ENCODE measurements at places on chromosomes 2 and 18. TPM values are rescaled to one million over a fixed set of nuclear protein-coding genes. Genes with fewer than 3 reads are reported as not detected.

GRCh38 chr2:70823249-70823648 lies 2.9 kb upstream of the CLEC4F start:
- no peak overlapping the region for H3K4me3 ChIP-seq
- no peaks in the 10 kb centered on the region for H3K36me3 ChIP-seq
- H3K27ac ChIP-seq: no peak overlapping the region

- H3K4me3 ChIP-seq: no peak overlapping the region
- H3K27ac ChIP-seq: no peak overlapping the region
- H3K36me3 ChIP-seq: no peaks in the 10 kb centered on the region
- H3K4me1 ChIP-seq: peaks cover 22% of the 10 kb centered on the region
These were observed 145.7 kb upstream of the HDAC4 start for GRCh38 chr2:239546541-239546940.

GRCh38 chr2:238104691-238105371 lies 4.7 kb downstream of the ESPNL start:
- no peak for DNase-seq
- H3K36me3 ChIP-seq: no peaks in the 10 kb centered on the region
- no peak overlapping the region for H3K4me3 ChIP-seq
- no peak overlapping the region for H3K27ac ChIP-seq
- no peaks in the 10 kb centered on the region for H3K4me1 ChIP-seq

DNA sequence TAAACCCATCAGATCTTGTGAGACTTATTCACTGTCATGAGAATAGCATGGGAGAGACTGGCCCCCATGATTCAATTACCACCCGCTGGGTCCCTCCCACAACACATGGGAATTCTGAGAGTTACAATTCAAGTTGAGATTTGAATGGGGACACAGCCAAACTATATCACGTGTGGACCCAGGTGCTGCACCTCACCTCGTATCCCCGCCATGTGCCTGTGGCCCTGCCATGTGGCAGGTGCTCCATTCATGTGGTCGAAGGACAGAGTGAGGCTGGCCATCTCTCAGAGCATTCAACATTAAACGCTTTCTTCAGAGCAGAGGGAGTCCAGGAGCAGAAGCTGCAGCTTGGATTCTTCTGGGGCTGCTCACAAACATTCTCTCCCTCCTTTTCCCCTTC lies 32.3 kb downstream of the MROH2A start:
- no peak for DNase-seq
- H3K4me1 ChIP-seq: no peaks in the 10 kb centered on the region
- H3K4me3 ChIP-seq: no peak overlapping the region
- no peaks in the 10 kb centered on the region for H3K36me3 ChIP-seq
- H3K27ac ChIP-seq: no peak overlapping the region
- H3K27me3 ChIP-seq: peaks cover 8% of the 10 kb centered on the region

DNA sequence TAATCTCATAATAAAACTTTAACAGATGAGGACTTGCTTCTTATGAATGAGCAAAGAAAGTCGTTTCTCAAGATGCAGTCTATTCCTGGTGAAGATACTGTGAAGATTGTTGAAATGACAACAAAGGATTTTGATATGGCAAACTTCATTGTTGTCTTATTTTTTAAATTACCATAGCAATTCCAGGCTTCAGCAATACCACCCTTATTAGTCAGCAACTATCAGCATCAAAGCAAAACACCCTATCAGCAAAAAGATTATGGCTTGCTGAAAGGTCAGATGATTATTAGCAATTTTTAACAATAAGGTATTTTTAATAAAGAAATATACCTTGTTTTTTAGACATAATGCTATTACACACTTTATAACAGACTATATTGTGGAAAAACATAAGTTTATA lies 88.3 kb downstream of the COL5A2 start:
- no peak overlapping the region for H3K27ac ChIP-seq
- H3K27me3 ChIP-seq: no peaks in the 10 kb centered on the region
- H3K4me3 ChIP-seq: no peak overlapping the region
- H3K36me3 ChIP-seq: no peaks in the 10 kb centered on the region
- peaks cover 7% of the 10 kb centered on the region for H3K4me1 ChIP-seq
- DNase-seq: no peak

GRCh38 chr2:62071126-62071598 lies 124.8 kb upstream of the B3GNT2 start:
- H3K4me1 ChIP-seq: no peaks in the 10 kb centered on the region
- H3K27ac ChIP-seq: no peak overlapping the region
- DNase-seq: no peak
- H3K4me3 ChIP-seq: no peak overlapping the region

The PXDN gene
- polyA plus RNA-seq: 87.9 TPM

DNA sequence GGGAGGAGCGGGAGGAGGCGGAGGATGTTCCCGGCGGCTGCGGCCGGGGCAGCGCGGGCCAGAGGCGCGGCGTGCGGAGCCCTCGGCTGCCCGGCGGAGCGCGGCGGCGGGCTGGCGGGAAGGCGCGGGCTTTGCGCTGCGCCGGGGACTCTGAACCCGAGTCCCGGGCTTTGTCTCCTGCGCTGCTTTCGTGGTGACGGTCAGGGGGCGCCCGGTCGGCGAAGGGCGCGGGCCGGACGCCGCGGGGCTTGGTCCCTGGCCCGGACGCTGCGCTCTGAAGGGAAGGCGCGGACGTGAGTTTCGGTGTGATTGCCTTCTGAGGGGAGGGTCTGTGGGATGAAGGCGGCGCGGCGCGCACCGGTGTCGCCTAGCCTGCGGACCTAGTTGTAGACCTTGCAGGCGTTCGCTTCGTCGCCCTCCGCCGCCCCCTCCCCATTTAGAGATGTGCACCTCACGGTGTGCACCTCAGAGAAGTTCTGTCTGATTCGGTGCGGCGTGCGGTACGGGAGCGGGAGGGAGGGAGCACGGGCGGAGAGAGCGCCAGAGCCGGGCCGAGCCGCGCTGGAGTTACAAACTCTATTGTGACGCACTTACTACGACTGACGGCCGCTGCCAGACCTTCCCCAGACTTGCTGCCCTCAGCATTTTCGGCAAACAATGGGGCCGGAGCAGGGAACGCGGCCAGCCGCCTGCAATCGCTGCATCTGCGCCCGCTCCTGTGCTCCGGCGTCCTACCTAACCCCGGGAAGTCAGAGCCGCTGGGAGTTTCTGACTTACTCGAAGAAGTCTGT lies 2.1 kb downstream of the BCL2L11 start:
- peaks cover 16% of the 10 kb centered on the region for H3K4me1 ChIP-seq
- no peaks in the 10 kb centered on the region for H3K36me3 ChIP-seq
- no peak for DNase-seq
- H3K27ac ChIP-seq: peak overlapping the region; percentile 58
- no peaks in the 10 kb centered on the region for H3K27me3 ChIP-seq

DNA sequence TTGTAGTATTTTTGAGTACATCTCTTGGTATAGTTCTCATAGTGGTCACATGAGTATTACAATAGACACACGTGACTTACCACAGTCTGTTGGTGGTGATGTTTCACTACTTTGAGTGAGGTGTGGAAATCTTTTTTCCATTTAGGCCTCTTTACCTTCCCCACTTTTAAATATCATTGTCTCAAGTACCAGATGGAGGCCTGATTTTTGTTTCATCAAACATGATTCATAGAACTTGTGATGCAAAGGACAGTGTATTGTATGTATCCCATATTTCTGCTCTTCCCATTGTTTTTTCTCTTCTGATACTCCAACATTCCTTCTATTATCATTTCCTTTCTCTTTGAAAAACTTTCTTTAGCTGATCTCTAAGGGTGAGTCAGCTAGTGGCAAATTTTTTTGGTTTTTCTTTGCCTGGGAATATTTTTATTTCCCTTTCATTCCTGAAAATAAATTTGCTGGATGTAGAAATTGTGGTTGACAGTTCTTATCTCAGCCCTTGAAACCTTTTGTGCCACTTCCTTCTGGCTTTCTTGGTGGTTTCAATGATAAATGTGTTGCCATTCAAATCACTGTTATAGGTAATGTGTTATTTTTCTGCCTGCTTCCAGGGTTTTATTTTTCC lies 32.8 kb downstream of the RFX8 start:
- H3K27me3 ChIP-seq: no peaks in the 10 kb centered on the region
- H3K36me3 ChIP-seq: no peaks in the 10 kb centered on the region
- H3K4me3 ChIP-seq: no peak overlapping the region
- peaks cover 29% of the 10 kb centered on the region for H3K4me1 ChIP-seq
- peak overlapping the region; percentile 76 for H3K27ac ChIP-seq

- H3K4me1 ChIP-seq: peaks cover 15% of the 10 kb centered on the region
- H3K27me3 ChIP-seq: peaks cover 6% of the 10 kb centered on the region
- DNase-seq: no peak
- H3K27ac ChIP-seq: no peak overlapping the region
- H3K36me3 ChIP-seq: no peaks in the 10 kb centered on the region
These were observed 699 bp upstream of the RAPGEF4 start for GRCh38 chr2:172734711-172735581.

DNA sequence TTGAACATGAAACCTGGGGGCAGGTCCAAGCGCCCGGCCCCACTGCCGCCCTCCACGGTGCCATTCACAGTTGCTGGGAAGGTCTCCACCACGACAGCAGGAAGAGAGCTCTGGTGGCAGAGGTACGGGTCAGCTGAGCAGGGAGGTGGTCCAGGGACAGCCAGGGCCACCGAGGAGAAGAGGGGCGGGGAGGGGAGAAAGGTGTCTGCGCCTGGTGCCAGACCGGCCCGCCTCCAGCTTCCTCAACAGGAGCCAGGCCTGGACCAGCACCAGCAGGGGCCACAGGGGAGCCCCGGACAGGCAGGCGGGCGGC lies 56.2 kb downstream of the BIN1 start:
- no peak overlapping the region for H3K27ac ChIP-seq
- no peak overlapping the region for H3K4me3 ChIP-seq
- no peaks in the 10 kb centered on the region for H3K27me3 ChIP-seq
- DNase-seq: no peak

The MERTK gene
- 0.14 TPM for polyA plus RNA-seq

- H3K27ac ChIP-seq: peak within 1 kb of the TSS; percentile 88
- H3K4me1 ChIP-seq: peaks cover 57% of the 10 kb centered on the region
- peaks cover 16% of the 10 kb centered on the region for H3K36me3 ChIP-seq
- H3K4me3 ChIP-seq: peak within 1 kb of the TSS; percentile 78
- DNase-seq: peak; percentile 87
These were observed at the start of gene SERPINB2 for GRCh38 chr18:63887424-63887823. Gene SERPINB2, plus strand, starts transcription at chr18:63887705. Its CDS starts 3,740 bp downstream, at chr18:63891445.

DNA sequence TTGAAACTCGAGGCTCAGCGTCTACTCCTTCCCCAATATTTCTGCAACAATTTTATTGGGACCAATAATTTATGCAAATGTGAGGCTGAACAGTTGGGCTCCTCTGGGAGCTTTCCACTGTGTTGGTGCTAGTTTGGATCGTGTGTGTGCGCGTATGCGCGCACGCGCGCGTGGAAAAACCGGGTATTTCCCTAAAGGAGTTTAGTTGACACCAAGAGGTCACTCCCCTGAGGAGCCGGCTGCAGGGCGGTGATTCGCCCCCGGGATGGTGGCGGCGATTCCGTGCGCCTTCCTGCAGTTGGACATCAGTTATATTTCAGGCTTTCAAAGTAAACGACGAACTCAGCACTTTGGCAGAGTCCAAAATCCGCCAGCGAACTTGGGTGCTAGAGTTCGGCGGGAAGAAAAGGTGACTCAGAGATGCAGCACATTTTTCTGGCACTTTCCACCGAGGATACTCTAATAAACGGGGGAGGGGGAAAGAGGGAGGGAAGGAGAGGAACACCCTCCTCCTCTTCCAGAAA lies 186.5 kb upstream of the FANCL start:
- no peaks in the 10 kb centered on the region for H3K36me3 ChIP-seq
- H3K27ac ChIP-seq: no peak overlapping the region
- DNase-seq: no peak
- peaks cover 23% of the 10 kb centered on the region for H3K27me3 ChIP-seq

The CELF4 gene
- polyA plus RNA-seq: not detected

DNA sequence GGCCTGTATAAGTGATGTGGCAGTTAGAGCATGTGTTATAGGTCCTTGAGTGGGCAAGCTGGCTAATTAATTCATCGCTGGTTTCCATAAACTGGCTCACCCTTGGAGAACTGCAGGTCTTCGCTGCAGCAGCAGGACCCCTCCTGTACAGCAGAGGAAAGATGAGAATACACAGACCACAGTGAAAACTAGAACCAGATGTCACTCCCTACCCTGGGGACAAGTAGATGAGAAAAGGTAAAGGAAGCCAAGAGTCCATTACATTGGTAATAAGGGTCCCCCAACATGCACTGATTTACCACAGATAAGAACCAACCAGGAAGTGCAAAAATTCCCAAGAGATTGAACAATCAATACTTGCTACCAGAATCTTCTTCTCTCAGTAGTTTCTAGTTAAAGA lies 415.6 kb upstream of the LYPD1 start:
- H3K27me3 ChIP-seq: no peaks in the 10 kb centered on the region
- H3K4me1 ChIP-seq: no peaks in the 10 kb centered on the region
- no peak overlapping the region for H3K27ac ChIP-seq
- H3K36me3 ChIP-seq: no peaks in the 10 kb centered on the region

GRCh38 chr2:16186661-16187481 lies 246.5 kb downstream of the MYCN start:
- H3K27ac ChIP-seq: no peak overlapping the region
- H3K27me3 ChIP-seq: no peaks in the 10 kb centered on the region
- DNase-seq: no peak
- no peaks in the 10 kb centered on the region for H3K36me3 ChIP-seq
- no peaks in the 10 kb centered on the region for H3K4me1 ChIP-seq

The CD8B gene
- polyA plus RNA-seq: not detected

DNA sequence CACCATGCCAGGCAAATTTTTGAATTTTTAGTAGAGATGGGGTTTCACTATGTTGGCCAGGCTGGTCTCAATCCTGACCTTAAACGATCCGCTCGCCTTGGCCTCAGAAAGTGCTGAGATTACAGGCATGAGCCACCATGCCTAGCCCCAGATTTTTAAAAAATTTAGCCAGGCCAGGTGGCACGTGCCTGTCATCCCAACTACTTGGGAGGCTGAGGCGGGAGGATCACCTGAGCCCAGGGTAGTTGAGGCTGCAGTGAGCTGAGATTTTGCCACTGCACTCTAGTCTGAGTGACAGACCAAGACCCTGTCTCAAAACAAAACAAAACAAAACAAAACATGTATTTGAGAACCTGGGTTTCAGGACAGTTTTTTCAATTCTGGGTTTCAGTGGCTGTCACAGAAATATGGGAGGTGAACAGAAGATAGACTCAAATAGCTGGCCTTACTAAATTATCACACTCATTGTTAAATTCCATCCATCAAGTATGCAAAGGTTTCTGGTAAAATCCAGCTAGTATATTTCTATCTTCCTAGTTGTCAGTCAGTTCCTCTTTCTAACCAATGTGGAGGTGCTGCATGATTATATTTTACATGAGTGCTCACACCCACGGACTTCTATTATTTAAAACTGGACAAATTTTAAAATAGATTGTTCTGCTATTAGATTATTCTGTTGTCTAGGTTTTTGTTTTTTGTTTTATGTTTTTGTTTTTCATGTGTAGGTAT lies 5.4 kb downstream of the ALPG start:
- DNase-seq: no peak
- peaks cover 19% of the 10 kb centered on the region for H3K27me3 ChIP-seq
- H3K4me3 ChIP-seq: no peak overlapping the region
- H3K36me3 ChIP-seq: no peaks in the 10 kb centered on the region
- no peaks in the 10 kb centered on the region for H3K4me1 ChIP-seq

- no peak overlapping the region for H3K27ac ChIP-seq
- no peak for DNase-seq
- no peak overlapping the region for H3K4me3 ChIP-seq
These were observed 461.5 kb downstream of the IRS1 start for GRCh38 chr2:226337941-226338600.

DNA sequence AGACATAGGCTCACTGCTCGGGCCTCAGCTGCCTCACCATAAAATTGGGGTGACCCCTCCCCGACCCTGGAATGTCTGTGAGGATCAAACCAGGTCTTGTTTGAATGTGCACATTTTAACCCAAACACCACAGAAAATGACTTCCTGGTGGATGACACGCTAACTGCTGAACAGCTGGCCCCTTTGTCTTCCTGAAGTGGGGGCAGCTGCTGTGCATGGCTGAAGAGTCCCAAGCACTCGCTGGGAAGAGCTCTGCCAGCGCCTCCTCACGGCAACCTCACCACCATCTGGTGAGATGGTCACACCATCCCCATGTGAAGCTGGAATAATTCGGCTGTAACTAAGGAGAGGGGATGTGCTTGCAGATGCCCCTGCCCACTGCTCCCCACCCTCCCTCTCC lies 34.0 kb downstream of the AQP12A start:
- peaks cover 14% of the 10 kb centered on the region for H3K27me3 ChIP-seq
- H3K27ac ChIP-seq: no peak overlapping the region
- H3K36me3 ChIP-seq: no peaks in the 10 kb centered on the region
